T follicular helper cell (primary cell): ENCODE measurements at places on chromosomes 6 and 20.

- DNase-seq = no peak
These were observed 83.1 kb downstream of the THBS2 start for GRCh38 chr6:169170583-169170955.

- no peak for DNase-seq
These were observed 52.6 kb downstream of the EFCAB8 start for GRCh38 chr20:32911355-32911754.

DNA sequence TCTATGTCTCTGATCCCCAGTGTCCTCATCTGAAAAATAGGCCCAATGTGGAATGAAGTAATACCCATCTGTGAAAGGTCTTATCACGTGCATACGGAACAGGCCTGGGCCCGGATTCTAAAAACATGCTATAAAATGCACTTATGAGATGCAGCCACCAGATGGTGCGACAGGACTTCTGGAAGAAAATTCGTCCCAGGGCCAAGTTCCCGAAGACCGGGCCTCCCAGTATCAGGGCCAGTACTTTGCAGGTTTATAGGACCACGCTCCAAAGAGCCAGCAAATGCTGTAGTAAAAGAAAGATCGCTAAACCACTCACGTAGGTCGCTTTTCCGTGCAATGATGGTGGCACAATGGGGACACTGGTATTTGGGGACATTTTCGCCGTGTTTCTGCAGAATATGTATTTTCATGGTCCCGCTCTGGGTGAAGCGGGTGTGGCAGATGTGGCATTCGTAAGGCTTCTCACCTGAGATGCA is 10.6 kb downstream of the CTCFL start:
- no peak for DNase-seq

DNA sequence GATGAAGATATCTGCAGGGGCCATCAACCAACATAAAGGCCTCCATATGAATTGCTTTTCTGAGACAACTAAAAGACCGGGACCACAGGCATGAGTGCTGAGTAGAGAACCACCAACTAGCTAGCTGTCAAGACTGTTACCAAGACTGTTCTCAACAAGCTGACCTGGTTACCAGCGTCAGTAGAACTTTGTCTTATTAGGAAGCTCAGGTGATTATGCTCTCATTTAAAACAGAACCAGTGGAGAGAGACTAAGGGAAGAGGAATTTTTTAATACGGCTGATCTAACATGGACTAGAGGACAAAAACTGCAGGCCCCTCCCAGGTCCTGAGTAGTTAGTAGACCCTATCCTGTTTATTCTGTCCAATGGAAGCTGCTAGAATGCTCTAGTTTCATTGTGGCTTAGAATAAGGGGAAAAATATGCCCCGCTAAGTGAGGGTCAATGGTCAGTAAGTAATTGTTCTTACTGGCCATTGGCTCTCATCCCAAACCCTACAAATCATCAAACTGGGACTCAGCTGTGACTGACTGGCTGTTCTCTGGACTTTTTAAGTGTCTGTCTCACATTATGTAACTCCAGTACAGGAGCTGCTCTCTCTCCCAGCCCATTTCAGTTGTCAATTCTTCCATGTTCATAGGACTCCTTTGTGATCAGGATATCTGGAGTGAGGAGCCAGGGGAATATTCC is 3.8 kb upstream of the DYNLRB1 start:
- DNase-seq = no peak

DNA sequence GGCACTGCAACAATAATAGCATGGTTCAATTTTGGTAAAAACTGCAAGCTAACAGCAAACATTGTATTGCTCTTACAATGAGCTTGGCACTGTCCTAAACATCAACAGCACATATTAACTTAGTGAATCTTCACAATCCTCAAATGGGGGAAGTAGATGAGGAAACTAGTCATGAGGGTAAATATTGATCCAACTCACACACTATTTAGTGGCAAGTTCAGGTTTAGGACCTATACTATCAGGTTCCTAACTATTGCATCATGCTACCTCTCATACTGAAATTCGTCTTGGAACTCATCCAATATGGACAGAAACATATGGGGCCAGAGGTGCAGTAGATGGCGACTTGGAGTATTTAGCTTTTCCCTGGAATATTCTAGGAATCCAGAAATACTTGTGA is 34.2 kb downstream of the FKBP1C start:
- no peak for DNase-seq

- DNase-seq = no peak
These were observed 116.6 kb downstream of the QKI start for GRCh38 chr6:163531122-163531521.

GRCh38 chr20:42138729-42139128 is 520.6 kb upstream of the CHD6 start:
- DNase-seq = no peak

DNA sequence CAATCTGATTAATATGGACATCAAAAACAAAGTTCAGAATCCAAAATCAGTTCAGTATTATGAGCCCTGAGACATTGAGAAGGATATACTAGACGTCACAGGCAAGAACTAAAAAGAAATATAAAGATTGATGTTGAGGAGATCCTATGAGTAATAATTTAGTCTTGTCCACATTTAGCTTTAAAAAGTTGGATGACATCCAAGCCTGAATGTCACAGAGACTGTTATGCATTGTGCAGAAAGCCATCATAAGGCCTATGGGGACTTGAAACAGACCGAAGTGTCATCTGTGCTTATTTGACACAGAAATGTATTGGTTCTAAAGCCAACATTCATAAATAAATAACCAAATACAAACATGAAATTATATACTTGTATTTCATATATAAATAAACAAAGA is 581.8 kb upstream of the MMS22L start:
- no peak for DNase-seq

GRCh38 chr20:62770111-62770910 is 26.0 kb upstream of the MRGBP start:
- DNase-seq = no peak

- DNase-seq = no peak
These were observed 114.8 kb downstream of the RTN4IP1 start for GRCh38 chr6:106514583-106514885.

DNA sequence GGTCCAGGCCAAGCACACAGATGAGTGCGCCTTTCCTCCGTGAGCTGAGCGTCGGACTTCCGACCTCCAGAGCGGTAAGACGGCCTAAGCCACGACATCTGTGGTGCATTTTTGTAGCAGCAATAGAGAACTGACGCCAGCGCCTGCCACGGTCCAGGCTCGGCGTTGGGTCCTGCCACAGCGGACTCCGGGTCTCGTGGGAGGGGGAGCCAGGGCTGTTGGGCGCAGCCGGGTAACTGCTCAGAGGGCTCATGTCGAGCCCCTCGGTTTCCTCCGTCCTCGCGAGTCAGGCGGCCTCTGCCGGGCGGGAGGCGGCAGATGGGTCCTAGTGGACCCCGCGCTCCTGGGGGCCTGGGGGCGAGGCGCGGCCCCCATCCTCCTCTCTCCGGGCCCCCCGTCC is 216.1 kb downstream of the QKI start:
- DNase-seq = no peak

DNA sequence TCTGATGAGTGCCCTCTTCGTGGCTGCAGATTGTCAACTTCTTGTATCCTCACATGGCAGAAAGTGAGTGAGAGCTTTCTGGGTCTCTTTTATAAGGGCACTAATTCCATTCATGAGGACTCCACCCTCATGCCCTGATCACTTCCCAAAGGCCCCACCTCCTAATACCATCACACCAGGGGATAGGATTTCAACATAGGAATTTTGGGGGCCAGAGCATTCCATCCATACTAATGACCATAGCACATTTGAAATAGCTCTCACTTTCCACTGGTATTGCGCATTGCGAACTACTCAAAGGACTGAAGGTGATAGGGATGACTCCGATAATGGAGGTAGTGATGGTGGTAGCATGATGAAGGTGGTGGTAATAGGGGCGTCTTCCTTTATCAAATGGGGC is 324.3 kb downstream of the PRL start:
- DNase-seq = no peak
